ENCODE measurements at places on chromosomes 4 and X.

DNA sequence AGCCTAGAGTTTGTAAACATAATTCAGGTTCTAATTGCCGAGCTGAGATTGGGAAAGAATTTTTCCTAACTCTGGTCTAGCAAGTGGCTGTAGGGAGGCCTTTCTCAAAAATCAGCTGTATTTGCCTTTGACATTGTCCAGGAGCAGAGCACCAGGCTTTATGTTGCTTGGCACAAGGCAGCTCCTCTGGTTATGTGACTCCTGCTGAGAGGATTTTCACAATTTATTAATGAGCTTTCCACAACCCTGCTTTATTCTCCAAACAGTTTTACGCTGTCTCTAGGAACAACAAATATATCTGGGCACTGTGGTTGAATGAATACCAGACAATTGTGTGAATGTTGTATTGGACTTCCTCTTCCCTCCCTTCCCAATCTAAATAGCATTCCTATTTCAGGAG lies 14.9 kb downstream of the LSM6 start:
- no peak for DNase-seq

DNA sequence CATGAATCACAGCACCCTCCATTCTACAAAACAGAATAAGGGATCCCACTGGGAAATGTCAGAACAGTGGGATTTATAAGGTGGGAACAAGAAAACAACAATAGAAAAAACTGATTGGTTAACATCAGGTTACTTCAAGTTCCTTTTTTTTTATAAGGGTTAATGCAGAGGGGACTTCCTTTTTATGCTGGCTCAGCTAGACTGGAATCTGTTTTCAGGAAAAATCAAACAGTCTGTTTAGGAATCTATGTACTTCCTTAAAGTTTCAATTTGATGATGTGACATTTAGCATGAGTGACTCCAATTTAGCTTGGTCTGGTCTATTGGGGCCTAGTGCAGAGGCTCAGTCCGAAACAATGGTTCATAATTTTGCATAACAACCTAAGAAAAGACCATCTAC lies 192.9 kb downstream of the ADGRA3 start:
- no peak for DNase-seq

- DNase-seq: no peak
These were observed 130.4 kb upstream of the FRMPD4 start for GRCh38 chrX:12007881-12008280.

- no peak for DNase-seq
These were observed 54.5 kb upstream of the EXOC1L start for GRCh38 chr4:55765070-55765469.

GRCh38 chrX:144335402-144335801 lies 451.5 kb downstream of the UBE2NL start:
- no peak for DNase-seq

- DNase-seq: no peak
These were observed 175.9 kb downstream of the SLC39A8 start for GRCh38 chr4:102169345-102169744.

DNA sequence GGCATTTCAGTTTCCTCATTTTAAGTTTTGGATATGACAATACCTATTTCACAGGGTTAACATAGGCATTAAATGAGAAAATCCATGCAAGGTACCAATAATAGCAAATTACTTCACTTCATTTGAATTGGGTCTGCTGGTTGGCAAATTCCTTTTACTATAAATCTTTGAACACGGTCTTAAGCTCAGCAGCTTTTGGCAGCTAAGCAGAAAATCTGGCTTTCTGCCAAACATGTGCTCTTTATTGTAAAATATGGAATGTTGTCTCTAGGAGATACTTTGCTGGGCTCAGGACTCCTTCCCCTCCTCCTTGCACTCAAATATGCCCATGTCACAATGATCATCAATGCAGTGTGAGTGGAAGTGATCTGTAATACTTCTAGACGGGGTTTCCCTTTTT lies 16.8 kb upstream of the DMP1 start:
- no peak for DNase-seq

DNA sequence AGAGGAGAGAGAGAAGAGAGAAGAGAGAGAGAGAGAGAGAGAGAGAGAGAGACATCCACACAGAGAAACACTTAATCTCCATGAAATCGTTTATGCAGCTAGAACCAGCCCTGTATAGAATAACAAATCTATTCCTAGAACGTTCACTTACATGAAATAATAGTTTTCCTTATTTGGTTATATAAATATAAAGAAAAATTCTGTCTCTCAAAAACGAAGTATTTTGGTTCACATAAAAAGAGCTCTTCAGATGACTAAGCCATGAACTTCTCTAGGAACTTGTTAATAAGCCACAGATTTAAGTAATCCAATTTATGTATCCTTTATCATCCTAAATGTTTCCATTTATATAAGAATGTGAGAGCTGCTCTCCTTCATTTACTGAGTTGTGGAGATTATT lies 1315.1 kb upstream of the PCDH7 start:
- DNase-seq: no peak

- no peak for DNase-seq
These were observed 62.8 kb upstream of the EGFL6 start for GRCh38 chrX:13506574-13506973.

DNA sequence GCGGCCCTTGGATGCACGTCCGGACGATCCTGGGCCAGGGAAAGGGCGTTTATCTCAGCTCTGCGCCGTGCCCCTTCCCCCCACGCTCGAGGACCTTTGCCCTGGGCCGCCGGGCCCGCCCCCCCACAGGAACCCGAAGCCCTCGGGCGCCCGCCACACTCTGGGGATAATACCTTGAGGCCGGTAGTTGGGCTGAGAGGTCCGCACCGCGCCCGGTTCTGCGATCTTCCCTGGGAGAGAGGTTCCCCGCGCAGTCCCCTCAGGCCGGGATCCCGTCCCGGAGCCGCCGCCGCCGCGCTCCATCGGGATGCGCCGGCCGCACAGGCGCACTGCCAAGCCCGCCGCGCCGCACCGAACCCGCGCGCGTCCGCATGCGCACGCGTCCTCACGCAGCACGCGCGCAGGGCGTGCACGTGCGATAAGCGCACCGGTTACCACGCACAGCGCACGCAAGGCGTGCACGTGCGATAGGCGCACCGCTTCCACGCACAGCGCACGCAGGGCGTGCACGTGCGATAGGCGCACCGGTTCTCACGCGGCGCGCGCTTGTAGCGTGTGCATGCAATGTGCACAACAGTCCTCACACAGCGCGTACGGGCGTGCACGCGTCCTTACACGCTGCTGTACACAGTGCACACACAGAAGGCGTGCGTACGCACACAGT lies at the start of gene MAP7D2:
Gene MAP7D2, minus strand, starts transcription at position 331 of the 664 bp plus-strand sequence. Its CDS starts 28 bp downstream, at position 303.
- no peak for DNase-seq

DNA sequence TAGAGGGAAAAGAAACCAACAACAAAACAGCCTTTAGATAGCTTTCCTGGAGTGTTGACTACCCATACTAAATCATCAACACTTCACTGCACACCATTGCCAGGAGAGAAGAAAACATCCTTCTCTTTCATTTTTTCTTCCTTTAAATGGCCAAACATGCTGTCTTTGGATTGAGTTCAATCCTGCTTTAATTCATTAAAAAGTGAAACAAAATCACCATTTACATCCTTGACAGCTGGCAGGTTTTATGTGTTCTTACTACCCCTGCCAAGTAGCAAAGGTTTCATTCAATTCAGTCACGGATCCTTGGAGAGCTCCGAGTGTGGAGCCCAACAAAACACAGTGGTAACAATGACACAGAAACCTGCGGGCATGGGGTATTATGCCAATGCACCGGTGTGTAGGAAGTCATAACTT lies 568.3 kb downstream of the ANKRD50 start:
- no peak for DNase-seq

- DNase-seq: no peak
These were observed 186.1 kb upstream of the CASK start for GRCh38 chrX:42109428-42109827.

DNA sequence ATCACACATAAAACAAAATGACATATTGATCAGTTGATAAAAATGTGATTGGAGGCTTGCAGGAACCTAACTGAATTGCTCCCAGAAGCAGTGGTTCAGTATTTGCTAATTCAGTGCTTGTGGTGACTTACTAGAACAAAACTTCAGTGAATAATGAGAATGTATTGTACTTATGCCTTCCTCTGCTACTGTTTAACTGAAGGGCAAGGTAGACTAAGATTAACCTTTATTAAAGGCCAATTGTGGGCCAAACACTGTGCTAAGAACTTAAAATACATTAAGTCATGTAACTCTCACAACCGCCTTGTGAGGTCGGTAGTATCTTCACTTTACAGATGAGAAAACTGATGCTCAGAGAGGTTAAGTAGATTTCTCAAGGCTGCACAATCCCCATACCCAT lies 14.9 kb downstream of the IGFBP7 start:
- DNase-seq: no peak

DNA sequence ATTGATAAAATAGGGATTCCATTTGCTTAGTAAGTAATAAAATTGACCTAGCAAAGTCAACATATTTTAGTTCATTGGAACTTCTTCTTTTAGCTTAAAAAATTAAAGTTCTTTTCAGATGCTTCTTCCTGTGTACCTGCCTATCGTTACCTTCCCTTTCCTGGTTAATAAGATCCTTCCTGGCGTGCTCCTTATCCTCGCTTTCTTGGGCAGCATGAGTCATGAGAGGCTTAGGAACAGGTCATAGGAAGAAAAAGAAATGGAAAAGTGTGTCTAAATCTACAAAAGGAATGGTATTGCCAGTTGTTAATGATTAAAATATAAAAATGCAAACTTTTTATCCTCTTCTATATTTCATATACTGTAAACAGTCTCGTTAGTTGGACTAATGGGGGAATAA lies 170.3 kb downstream of the DCTD start:
- no peak for DNase-seq

- no peak for DNase-seq
These were observed 318.9 kb upstream of the GATB start for GRCh38 chr4:152079543-152080293.

- no peak for DNase-seq
These were observed 181.3 kb downstream of the RAB28 start for GRCh38 chr4:13302876-13303275.

DNA sequence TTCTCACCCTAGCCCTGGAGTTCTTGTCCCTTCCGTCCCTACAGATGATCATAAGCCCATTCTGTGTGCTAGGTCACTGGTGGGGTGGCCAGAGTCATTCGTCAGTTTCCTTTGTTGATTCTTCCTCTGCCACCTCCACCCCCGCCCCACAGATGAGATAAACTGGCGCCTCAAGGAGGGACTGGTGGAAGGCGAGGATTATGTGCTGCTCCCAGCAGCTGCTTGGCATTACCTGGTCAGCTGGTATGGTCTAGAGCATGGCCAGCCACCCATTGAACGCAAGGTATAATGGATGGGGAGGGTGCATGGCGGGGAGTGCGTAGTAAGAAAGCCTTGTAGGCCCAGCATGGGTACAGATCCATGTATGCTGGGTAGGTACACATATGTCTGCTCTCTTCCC lies 6.4 kb downstream of the USP11 start:
- no peak for DNase-seq

DNA sequence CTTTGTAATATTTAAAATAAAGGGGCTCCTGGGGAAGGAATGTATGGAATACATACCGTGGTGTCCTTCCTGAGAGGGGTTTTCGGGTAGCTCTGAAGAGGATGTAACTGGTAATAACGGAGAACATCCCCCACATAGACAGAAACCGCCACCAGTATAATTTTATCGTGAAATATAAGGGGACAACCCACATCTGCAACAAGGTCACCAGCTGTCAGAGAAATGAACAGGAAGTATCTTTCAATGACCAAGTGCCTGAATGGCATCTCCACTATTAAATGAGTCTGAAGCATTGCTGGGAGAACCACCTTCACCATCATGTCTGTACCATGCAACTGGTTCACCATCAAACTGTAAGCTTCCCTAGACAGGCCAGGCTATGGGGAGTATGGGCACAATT lies 31.7 kb downstream of the RNF175 start:
- no peak for DNase-seq

GRCh38 chr4:184513802-184514120 lies 39.4 kb upstream of the IRF2 start:
- no peak for DNase-seq

GRCh38 chr4:136755531-136755916 lies 776.8 kb downstream of the PCDH18 start:
- DNase-seq: no peak

GRCh38 chr4:22099896-22100295 lies 151.3 kb upstream of the KCNIP4 start:
- no peak for DNase-seq

- no peak for DNase-seq
These were observed 16.1 kb upstream of the CYP2U1 start for GRCh38 chr4:107915220-107915619.

DNA sequence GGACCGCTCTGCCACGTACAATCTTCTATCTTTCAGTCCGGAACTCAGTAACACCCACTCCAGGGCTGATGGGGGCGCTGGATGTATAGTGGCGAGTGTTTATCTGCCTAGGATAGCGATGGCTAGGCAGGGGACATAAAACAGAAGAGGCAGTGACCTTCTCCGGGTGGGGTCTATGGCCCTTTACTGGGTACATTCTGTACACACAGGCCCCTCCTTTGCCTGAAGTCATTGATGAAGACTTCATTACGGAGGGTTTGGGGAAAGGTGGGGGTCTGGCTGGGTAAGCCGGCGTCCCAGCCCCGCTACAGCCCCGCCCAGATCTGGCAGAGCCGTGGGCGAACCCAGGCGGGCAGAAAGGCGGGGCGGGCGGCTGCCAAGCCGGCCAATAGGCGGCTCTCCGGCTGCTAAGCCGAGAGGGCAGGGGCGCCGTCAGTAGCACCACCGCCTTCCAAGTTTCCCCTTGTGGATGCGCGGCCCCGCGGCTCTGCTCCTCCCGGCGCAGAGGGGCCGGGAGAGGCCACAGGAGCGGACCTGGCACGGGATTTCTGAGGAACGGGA lies at the start of gene CHST7:
Gene CHST7, plus strand, starts transcription at position 435 of the 561 bp plus-strand sequence. CDS start 167 bp downstream, outside the sequence.
- DNase-seq: no peak

DNA sequence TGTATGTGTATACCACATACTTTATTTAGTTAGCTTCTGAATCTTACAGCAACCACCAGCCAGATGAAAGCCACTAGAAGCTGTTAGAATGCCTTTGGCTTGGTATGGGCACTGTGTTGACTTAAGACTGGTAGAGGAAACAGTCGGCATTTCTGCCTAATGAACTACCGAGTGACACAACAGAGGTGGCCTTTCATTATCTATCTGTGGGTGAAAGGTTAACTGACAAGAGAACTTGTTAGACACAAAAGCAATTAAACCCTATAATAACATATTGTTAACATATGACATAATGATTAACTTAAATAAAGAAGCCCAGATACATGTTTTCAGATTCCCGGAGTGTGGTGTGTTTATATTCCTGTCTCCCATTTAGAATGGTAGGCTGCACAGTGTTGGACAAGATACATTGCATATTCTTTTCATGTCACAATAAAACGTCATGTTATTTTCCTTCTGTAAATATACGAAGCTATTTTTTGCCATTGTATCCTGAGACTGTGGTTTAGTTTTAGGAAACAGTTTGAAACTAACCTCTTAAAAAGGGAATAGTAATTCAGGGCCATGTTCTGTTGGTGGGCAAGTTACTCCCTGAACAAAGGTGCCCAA lies 181.5 kb downstream of the SLIT2 start:
- DNase-seq: no peak

Data from hypothalamus (tissue), 51 donors.